ENCODE measurements at places on chromosomes 2 and 18.

- no peak for DNase-seq
Observed at GRCh38 chr2:51795248-51795888, 763.4 kb upstream of the NRXN1 start.

GRCh38 chr2:88692187-88692586 is 714 bp downstream of the RPIA start:
- no peak for DNase-seq

DNA sequence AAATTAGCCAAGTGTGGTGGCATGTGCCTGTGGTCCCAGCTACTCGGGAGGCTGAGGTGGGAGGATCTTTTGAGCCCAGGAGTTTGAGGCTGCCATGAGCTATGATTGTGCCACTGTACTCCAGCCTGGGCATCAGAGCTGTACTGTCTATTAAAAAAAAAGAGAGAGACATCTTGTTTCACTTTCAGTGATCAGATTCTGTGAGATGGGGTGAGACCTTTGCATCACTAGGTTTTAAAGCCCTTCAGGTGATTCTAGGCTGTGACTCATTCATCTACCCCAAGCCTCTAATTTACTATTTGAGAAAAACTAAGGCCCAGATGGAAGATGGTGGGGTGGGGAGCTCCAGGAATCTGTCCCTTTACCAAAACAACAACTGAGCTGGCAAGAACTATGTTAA is 7.1 kb downstream of the C2orf92 start:
- DNase-seq, result no peak

DNA sequence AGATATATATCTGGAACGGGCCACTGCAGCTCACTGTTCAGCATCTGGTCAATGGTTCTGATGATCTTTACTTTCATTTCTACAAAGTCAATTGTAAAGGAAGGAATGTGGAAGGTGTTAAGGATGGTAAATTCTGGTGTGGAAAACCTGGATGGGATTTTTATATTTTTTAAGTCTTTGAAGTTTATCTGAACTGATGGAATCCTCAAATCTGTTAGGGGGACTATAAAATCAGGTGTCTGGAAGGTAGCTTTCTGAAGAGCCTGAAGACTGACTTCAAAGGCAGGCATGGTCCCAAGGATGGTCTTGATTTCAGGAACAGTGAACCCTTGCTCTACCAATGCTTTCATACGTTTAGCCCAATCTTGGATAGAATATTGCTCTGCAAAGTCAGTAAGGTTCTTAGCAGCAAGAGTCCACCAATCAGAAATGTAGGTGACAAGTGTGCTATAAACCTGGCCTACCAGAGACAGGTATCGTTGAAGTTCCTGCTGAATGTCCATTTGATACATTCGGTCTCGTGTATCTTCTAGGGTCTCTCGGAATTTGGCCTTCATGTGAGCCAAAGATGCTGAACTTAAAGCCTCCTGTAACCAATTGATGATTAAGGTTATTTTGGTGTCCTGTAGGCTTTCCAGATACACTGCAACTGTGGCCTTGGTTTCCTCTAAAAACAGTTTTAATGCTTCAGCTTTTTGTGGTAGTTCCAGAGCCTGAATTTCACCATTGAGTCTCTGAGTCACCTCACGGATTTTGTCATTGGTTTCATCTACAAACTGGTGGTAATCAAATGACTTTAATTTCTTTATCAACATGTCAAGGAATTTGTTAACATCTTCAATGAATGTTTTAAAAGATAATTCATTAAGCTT is 34.8 kb downstream of the APOB start:
- DNase-seq, result no peak

DNA sequence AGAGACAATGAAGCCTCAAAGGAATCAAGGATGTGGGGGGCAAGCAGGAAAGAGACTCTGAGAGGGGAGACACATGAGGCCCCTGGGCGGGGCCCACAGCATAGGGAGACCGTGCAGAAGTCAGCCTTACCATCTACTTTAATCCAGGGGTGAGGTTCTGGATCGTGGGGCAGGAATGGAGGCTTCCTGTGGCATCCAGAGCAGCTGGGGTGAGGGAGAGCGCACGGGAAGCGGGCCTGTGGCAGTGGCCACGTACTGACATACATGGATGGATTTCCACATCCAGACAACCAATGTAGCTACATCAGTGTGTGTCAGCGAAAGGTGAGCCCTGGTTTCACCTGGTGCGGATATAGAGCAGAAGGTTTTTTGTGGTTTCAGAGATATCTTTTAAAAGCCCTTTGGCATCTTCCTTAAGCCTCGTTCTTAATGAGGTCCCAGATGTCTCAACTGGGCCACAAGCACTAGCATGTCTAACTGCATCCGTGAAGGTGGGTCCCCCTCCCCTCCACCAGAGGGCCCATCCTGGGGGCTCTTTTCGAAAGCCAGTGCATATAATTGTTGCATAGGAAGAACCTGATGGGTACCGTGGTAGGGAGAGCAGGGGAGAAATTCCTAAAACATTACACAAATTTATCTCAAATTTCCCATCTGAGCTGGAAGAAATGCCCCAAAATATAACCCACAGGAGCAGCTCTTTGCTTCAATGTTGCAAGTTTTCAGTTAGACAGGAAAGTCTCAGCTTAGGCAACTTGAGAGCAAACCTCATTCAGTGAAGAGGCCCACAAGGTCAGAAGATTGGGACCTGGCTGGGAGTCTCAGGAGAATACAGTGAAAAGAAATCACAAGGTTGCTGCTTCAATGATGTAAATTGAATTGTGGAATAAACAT is 90.9 kb downstream of the SP3 start:
- DNase-seq, result no peak

GRCh38 chr2:235587202-235587601 is 93.4 kb downstream of the AGAP1 start:
- no peak for DNase-seq

- DNase-seq, result no peak
Observed at GRCh38 chr2:200814917-200815316, 3.2 kb downstream of the BZW1 start.

- DNase-seq, result no peak
Observed at GRCh38 chr2:154978710-154979109, 280.2 kb downstream of the KCNJ3 start.

- no peak for DNase-seq
Observed at GRCh38 chr2:55087936-55088335, 37.7 kb upstream of the RTN4 start.

DNA sequence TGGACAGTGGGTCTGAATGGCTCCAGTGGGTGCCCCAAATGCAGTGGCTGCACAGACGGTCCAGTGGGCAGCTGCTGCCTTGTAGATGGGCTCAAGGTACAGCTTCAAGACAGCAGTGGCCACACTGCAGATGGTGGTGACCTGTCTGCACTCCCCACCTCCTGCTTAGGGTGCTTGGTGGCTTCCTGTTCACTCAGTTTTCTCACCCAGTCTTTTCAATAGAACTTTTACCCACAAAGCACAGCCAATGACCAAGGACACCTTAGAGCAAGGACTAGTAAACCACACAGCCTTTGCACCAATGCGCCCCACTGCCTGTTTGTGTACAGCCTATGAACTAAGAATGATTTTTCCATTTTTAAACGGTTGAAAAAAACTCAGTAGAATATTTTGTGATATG is 34.9 kb downstream of the MEX3C start:
- no peak for DNase-seq

DNA sequence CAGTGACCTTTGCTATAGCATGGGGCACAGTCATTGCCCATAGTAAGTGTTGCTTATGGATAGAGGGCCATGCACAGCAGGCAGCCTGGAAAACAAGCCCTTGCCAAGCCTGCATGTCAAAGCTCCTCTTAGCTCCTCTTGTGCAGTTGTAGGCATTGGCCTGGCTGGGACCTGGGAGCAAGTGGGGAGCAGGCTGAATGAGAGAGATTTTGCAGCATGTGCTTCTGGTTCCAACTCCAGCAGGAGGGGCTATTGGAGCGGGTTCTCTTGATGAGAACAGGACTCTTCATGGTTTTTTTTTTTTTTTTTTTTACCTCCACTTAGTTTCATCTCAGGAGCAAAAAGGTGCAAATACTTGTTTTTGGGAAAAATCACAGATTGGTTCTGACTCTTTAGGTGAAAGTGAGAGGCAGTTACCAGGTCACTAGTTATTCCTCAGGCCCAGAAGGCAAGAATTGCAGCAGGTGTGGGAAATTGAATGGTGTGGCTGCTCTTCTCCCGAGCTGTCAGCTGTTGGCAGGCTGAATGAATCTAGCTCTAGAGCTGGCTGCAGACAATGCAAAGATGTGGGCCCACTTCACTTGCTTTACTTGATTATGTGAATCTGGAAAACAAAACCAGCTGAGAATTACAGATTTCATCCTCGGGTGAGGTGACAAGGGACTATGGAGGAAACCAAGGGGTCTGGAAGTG is 95.9 kb downstream of the MAP4K4 start:
- DNase-seq, result peak; percentile 49

All from ovary (tissue), 10 donors.